ENCODE measurements at places on chromosomes 3 and 15.

- DNase-seq = peak; percentile 22
Measured at GRCh38 chr3:133938770-133939462, 43.2 kb upstream of the RAB6B start.

DNA sequence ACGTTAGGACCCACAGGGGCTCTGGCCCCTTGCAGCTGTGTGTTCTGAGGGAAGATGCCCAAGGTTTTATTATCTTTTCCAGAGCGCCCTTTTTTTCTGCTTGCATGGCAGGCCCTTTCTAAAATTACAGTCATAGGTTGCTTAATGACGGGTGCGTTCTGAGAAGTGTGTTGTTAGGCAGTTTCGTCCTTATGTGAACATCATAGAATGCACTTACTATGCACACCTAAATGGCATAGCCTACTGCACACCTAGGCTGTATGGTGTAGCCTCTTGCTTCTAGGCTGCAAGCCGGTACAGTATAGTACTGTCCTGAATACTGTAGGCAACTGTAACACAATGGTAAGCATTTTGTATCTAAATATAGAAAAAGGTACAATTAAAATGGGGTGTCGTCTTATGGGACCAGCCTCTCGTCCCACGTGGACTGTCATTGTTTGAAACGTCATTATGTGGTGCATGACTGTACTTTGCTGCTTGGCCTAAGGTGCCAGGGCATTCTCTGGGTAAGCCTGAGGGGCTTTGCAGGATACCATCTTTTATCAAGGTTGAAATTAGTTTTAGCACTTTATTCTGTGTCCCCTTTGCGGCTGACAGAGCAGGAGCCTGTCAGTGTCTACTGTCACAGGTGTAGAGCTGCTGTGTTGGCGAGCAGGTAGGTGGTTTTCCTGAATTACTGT lies 10.9 kb downstream of the KLF13 start:
- DNase-seq = no peak

GRCh38 chr3:185351396-185351795 lies 11.5 kb upstream of the MAP3K13 start:
- DNase-seq = no peak

- DNase-seq = no peak
Measured at GRCh38 chr15:41337631-41338522, 5.2 kb downstream of the NUSAP1 start.

- DNase-seq = no peak
Measured at GRCh38 chr3:85524104-85524503, 565.3 kb downstream of the CADM2 start.

- DNase-seq = no peak
Measured at GRCh38 chr3:48092270-48092669, 76.1 kb upstream of the MAP4 start.

DNA sequence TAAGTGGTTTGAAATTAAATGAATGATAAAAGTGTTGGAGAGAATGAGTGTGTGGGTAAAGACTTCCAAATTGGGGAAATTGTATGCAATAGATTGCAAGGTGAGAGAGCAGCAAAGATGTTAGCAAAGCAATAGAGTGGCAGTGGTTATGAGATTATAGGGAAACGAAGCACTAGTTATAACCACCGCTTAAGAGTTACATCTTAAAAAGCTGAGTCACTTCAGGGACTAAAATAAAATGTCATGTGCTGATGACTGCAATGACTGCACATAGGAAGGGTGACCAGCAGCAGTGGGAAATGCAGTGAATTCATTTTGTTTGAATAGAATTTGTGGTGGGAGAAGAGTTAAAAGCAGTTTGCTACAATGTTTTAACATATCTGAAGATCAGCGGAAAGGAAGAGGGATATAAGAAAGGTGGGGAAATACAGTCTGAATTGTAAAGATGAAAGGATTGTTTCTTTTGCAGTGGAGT lies 127.3 kb downstream of the RAP2B start:
- DNase-seq = no peak

DNA sequence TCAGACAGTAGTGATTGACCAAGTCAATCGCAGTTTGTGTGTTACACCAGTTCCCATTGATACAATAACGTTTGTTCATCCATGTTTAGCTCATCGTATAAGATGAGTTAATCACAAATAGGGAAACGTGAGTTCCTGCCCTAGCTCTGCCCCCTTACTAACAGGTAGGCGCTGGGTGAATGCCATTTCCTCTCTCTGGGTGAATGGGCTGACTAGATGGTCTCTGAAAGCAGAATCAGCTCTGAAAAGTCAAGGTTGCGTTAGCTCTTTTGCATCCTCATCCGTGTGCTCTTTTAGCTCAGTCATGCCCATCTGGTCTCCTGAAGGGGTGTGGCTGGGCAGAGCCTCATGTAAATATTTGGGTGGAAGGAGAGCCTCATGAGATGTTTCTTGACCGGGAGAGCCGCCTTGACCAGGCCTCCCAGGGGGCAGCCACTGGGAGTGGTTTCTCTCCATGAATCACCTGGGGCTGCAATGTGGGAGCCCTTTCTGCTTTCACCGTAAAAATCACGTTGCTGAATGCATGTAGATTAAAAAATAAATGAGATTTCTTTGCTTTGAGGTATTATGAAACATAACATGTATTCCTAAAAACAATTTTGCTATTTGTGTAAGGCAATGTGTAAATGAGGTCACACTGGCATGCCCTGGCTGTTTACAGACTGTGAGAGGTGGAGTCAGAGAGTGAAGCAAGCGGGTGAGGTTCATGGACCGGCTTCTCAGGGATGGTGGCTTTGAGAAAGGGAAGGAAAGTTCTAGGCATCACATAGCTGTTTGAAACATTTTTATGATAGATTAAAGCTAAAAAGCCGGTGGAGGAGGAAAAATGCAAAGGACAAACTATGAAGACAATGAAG lies 108.4 kb upstream of the RASGRP1 start:
- no peak for DNase-seq

DNA sequence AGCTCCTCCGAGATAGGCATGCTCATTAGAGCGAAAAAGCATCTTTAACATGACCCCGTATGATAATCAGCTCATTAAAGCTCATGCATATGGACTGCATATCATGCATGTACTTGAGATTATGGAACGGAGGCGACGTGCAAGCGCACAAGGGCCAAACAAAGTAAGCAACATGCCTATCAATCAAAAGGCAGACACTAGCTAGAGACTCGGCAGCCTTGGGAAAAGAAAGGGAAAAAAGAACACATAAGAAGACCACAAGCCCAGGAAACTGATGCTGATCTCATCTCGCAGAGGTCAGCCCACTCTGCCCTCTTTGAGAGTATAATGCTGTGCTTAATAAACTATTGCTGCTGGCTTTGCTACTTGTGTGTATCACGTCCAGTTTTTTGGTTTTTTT lies 2.6 kb upstream of the ACOX2 start:
- no peak for DNase-seq

DNA sequence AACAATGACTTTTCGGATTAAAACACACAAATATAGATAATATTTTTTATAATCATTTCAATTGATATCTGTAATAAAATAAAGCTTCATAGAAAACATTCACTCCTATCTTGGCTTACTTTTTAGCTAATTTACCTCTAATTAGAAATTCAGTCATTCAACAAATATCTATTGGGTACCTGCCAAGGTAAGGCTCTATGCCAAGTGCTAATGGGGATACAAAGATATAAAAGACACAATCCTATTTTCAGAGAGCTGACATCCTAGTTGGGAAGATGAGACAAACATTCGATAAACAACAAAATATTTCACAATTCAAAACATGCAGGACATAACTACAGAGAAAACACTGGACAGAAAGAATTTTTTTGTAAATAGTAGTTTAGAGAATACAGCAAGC lies 63.3 kb downstream of the ULK4 start:
- DNase-seq = no peak

GRCh38 chr15:56537881-56538280 lies 72.9 kb upstream of the MNS1 start:
- no peak for DNase-seq

- DNase-seq = no peak
Measured at GRCh38 chr3:159667261-159667660, 321.4 kb upstream of the IL12A start.

GRCh38 chr15:58174709-58175108 lies 36.5 kb downstream of the AQP9 start:
- DNase-seq = no peak

DNA sequence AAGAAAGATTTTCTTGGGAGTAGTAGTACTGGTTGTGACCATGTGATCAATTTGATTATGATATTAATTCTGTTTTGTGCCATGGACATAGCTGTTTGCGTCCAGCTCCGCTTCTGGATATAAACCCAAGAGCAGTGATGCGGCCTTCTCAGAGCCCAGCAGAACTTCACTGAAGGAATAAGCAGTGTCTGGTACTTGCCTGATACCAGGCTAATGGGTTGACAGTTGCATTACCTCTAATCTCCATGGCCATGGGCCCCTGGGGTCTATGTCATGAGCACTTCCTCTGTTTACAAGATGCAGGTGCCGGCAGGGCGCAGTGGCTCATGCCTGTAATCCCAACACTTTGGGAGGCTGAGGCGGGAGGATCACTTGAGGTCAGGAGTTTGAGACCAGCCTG lies 36.3 kb upstream of the RAB6B start:
- DNase-seq = no peak

- DNase-seq = no peak
Measured at GRCh38 chr3:127383656-127384179, 95.9 kb upstream of the PRR20G start.

DNA sequence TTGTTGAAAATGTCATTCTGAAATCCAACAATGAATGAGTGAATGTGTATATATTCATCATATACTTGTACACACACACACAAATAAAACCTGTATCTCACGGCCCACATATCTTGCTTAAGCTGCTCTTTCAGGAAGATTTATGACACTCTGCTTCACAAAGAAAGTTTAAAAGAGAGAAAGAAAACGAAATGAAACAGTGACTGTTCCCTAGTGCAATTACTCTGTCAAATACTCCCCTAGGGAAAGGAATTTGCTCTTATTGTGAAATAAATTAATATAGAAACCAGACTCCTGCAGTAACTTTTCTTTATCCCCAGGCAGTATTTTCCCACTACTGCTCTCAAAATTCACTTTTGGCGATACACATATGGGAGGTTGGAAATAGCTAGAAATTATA lies 329.1 kb downstream of the VPS13C start:
- no peak for DNase-seq

- DNase-seq = no peak
Measured at GRCh38 chr3:14862661-14863230, 44.0 kb downstream of the FGD5 start.

- DNase-seq = no peak
Measured at GRCh38 chr15:75902129-75902557, 1.5 kb upstream of the FBXO22 start.

DNA sequence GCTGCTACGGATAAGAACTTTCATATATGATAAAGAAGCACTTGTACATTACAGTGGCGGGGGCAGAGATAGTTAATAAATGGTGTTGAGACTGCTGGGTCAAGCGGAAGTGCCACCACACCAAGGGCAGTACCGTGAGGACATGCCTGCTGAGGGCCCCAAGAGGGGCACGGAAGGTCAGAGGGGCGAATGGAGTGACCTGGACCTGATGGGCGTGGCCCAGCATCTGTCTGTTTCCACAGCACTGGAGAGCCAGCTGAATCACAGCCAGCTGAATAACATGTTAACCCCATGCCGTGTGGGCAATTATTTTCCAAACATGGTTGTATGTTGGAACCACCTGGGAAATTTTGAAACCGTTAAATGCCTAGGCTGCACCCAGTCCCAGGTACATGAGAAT lies 37.2 kb downstream of the ANKDD1A start:
- no peak for DNase-seq

- DNase-seq = peak; percentile 77
Measured at GRCh38 chr15:76073554-76073953, 13.8 kb downstream of the TMEM266 start.

GRCh38 chr3:179723617-179724016 lies 70.8 kb downstream of the USP13 start:
- DNase-seq = no peak
